ENCODE measurements at places on chromosomes 6 and 20.

DNA sequence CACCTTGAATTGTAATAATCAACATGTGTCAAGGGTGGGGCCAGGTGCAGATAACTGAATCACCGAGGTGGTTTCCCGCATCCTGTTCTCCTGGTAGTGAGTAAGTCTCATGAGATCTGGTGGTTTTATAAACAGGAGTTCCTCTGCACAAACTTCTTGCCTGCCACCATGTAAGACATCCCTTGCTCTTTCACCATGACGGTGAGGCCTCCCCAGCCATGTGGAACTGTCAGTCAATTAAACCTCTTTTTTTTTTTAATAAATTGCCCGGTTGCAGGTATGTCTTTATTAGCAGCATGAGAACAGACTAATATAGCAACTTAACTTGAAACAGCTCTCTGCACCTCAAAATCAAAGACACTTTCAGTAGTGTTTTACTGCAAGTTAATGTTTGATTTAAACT, 121.6 kb downstream of the OGFRL1 start:
- no peak for DNase-seq

- no peak for DNase-seq
These were observed 745.4 kb upstream of the ADGRB3 start for GRCh38 chr6:67889682-67889995.

DNA sequence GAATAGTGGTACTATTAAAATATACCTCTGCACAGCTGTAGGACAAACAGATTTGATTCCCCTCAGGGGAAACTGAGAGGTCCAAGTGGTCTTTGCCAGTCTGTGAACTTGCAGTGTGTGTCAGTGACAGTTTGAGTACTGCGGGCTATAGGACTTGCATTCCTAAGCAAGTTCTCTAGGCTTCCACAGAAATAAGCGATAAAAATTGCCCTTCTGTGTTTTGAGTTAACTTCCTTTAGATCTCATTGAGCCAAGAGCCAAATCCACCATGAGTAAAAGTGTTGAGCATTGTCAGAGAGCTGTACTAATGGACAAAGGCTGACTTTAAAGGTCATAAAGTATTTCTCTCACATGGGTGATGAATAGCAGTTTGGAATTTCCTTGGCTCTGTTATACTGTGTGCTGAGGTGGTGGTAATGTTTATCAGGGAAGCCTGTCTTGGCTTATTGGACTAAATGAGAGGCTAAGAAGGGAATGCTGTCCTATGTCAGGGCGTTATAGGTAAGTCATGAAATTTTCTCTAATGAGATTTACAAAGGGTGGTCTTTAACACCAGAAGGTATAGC, 122.6 kb upstream of the MAP3K7 start:
- DNase-seq = no peak

DNA sequence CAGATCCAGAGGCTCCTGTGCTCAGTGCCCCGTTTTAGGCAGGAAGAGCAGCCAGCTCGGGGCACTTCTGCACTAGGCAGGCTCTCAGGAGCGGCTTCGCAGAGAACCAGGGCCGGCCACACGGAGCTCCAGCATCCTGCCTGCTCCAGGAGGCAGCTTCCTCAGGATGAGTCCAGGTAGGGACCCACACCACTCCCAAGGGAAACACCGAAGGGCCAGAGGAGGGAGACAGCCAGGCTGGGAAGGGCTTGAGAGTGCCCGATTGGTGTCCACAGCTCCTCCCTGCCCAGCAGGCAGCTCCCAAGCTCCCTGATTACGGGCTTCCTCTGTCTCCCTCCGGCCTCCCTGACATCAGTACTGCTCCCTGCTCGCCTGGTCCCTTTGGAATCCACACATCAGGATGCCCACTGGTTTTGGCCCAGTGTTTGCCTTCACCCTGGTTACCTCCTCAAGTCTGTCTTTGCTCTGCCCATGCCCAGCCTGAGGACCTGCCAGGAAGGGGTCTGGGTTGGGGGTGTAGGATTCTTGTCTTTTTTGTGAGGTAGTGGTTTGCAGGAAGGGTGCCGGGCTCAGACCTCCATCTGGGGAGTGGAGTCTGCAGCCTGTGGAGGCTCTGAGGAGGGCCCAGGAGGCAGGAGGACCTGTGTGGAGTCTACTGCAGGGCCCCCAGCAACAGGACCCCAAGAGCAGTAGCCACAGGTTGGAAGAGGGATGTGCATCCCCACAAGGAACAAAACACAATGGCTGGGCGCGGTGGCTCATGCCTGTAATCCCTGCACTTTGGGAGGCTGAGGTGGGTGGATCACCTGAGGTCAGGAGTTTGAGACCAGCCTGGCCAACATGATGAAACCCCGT, 11.2 kb upstream of the PYGB start:
- DNase-seq = no peak

GRCh38 chr6:63572747-63573075, 431 bp downstream of the LOC128125822 start:
- no peak for DNase-seq

GRCh38 chr6:103895136-103895535, 964.6 kb downstream of the HACE1 start:
- DNase-seq = no peak

GRCh38 chr6:156695742-156696141, 81.4 kb upstream of the ARID1B start:
- DNase-seq = no peak

DNA sequence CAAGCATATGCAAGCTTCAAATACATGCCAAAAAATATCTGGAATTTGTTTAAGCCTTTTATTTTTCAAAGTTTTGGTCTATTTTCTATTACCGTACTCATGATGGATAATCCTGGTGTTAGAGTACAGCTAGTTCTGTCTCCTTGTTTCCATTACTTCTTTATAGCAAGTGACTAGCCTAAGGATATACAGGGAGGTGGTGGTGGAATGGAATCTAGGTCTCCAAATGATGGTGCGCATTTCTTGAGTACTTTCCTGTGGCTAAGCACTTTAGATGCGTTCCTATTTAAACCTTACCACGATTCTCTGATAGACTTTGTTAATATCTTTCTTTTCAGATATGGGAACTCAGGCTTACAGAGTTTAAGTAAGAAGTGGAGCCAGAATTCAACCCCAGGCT, 3.5 kb downstream of the SLC16A10 start:
- no peak for DNase-seq

DNA sequence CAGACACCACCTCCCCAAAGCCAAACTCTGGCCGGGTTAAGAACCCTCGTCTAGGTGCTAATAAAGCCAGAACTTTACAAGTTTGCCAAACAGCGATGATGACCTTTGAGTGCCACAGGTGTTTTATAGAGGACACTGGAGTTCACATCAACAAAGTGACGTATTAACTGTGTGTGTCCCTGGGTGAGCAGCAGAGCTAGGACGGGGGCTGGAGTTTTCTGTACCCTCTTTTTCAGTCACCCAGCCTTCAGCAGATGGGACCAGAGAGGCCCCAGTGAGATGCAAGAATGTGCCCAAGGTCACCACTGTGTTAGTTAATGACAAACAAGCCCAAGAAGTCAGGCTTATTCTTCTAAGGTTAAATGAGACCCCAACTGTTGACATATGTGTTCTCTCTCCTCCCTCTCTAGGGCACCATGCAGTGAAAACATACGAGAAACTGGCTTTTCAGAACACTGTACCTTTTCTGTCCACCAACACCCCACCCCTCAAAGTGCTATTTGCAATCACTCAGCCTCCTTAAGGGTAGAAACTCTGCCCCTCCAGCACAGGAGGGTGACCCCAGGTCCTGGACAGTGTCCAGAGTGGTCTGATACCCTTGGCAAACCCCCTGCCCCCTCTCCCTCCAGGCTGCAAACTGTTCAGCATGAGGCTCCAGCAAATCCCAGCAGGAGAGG, 5.2 kb downstream of the SDC4 start:
- no peak for DNase-seq

DNA sequence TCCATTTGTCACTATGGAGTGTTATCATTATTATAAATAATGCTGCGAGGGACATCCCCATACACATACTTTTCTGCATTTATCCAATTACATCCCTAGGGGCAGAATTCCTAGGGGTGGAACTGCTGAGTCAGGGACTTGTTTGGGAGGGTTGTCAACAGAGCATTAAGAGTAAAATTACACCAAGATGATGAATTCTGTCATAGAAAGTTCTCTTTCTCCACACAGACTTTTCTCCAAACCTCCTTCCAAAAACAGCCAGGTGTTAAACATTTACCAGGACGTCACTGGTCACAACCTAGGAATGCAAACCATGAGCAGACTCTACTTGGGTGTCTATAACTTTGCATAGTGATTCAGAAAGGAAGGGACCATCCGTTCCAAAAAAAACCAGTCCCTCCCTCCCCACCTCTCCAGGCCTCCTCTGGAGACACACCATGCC, 95.5 kb downstream of the PRND start:
- no peak for DNase-seq

GRCh38 chr6:40210628-40211056, 276.4 kb upstream of the MOCS1 start:
- no peak for DNase-seq

DNA sequence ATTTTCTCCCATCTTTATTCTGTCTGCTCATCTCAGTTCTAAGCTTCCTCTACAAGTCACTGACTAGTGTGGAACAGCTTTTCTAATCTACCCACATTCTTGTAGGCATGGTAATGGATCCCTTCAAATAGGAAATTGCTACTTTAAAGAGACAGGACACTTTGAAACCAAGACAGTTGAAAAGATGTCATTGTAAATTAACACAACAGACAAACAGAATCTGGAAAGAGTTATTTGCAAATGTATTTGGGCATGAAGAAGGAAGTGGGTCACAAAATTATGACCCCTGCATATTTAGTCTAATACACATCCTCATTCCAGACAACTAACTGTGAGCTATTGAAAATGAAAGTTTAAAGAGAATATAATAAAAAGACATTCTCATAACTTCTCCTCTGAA, 298.2 kb upstream of the MARCKS start:
- peak; percentile 46 for DNase-seq

DNA sequence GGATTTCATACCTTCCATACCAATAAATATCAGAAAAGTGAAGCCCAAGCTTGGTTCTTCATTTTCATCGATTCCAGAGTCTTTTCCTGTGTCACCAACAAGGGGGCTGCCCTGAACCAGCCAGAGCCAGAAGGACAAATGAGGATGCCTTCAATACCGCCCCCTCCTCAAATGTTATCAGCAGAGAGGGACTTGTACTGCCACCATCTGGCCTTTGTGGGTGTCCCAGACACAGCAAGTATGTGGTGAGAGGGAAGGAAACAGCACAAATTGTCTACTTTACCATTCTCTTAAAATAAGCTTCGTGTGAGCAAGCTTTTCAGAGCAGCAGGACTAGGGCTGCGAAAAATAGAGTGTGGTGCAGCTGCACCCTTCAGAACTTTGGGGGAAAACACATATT, 165.3 kb downstream of the SOBP start:
- DNase-seq = no peak

Measured in GM04504 (cell line).